ENCODE measurements at places on chromosomes 7 and 10.
A peak's percentile ranks its signal among the peaks of the same experiment; 100 is the strongest.

DNA sequence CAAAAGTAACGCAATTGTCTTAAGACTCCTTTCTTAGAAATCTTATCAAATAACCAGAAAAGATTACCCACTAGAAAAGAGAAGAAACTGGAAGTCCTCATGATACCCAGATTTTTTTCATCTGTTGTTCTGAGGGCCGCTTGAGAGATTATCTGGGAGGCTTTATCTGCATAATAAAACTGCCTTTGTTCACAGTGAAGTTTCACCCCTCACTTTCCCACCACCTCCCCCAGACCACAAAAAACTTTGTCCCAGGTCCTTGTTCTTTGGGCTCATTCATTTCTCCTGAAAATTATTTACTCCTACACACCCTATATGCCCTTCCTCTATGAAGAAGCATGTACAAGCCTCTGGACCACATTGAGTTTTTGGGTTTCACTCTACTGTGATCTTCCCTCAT is 745.1 kb upstream of the COBL start:
- DNase-seq: no peak

- DNase-seq: no peak
Observed at GRCh38 chr10:77291596-77292505, 345.8 kb downstream of the KCNMA1 start.

- no peak for DNase-seq
Observed at GRCh38 chr7:98569691-98570337, 47.3 kb upstream of the NPTX2 start.

- peak; percentile 16 for DNase-seq
Observed at GRCh38 chr10:89001024-89001728, 10.6 kb downstream of the FAS start.

GRCh38 chr10:1659221-1659791 is 78.0 kb downstream of the ADARB2 start:
- DNase-seq: no peak

DNA sequence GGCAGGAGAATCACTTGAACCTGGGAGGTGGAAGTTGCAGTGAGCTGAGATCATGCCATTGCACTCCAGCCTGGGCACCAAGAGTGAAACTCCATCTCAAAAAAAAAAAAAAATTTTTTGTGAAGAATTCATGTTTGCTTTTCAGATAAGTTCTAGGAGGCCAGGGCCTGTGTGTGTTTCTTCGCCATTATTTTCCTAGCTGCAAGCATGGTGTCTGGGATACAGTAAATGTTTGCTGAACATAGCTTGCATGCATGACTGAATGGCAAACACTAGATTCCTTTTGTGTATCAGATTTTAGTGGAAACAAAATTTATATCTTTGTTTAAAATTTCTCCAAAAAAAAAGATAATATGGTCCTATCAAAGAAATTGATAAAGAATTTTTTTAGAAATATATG is 9.7 kb upstream of the MACC1 start:
- DNase-seq: no peak

- DNase-seq: peak; percentile 7
Observed at GRCh38 chr7:151304856-151305255, 36.8 kb upstream of the NUB1 start.

DNA sequence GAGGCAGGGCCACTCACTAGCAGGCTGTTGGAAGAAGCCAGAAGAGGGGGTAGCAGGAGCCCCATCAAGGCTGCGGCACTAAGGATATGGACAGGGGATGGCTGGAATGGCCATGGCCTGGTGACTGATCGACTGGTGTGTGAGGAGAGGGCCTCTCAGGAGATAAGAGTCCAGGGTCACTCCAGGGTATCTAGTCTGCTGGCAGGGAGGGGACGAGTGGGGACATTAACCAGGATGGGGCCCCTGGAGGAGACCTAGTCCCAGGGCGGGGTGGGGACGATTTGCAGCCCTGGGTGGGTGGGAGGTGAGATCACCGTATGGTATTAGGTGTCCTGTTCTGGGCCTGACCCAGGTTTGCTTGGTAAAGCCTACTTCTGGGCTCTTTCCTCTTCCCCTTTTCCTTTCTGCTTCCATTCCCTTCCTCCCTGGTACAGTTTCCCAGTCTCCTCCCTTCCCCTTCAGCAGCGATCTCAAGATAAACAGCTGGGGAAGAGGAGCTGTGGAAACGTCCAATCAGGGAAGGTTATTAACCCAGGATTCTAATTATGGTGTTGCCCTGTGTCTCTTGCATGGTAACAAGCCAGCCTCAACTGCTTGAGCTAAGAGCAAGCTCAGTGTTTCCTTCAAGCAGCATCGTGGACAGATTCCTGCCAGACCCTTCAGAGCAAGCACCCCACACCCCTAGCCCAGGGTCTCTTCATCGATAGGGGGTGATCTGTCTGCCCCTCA is 233.2 kb downstream of the RPS24 start:
- DNase-seq: no peak

DNA sequence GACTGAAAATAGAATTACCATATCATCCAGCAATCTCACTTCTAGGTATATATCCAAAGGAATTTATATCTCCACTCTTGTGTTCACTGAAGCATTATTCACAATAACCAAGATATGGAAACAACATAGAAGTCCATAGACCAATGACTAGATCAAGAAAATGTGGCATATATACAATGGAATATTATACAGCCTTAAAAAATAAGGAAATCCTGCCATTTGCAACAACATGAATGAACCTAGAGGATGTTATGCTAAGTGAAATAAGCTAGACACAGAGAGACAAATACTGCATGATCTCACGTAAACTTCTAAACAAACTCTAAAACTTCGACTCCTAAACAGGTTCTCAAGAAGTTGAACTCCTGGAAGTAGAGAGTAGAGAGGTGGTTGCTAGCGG is 254.5 kb downstream of the SKIDA1 start:
- DNase-seq: no peak

GRCh38 chr7:154183482-154183881 is 131.3 kb downstream of the DPP6 start:
- no peak for DNase-seq

- DNase-seq: no peak
Observed at GRCh38 chr10:43843321-43844101, 194.8 kb upstream of the ZNF32 start.

GRCh38 chr10:97466755-97467154 is 20.8 kb downstream of the ZDHHC16 start:
- DNase-seq: no peak

GRCh38 chr7:2151801-2152612 is 80.7 kb downstream of the MAD1L1 start:
- DNase-seq: no peak

DNA sequence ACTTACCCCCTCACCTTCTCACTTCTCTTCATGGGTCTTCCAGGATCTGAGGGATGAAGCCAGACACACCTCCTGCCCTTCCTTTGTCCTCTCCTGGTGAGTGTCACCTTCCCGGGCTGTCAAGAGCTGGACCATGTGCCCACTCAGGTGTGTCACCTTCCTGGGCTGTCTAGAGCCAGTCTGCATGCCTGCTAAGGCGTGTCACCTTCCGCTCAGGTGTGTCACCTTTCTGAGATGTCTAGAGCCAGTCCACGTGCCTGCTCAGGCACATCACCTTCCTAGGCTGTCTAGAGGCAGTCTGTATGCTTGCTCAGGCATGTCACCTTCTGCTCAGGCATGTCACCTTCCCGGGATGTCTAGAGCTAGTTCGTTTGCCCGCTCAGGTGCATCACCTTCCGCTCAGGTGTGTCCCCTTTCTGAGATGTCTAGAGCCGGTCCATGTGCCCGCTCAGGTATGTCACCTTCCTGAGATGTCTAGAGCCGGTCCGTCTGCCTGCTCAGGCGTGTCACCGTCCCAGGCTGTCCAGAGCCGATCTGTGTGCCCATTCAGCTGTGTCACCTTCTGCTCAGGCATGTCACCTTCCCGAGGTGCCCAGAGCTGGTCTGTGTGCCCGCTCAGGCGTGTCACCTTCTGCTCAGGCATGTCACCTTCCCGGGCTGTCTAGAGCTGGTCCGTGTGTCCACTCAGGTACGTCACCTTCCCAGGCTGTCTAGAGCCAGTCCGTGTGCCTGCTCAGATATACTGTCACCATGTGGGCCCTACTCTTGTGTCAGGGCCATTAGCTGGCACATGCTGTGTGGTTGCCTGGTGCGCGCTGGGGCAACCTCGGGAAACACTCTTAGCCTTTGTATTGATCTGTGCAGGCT is 245.3 kb downstream of the EBF3 start:
- no peak for DNase-seq

- DNase-seq: no peak
Observed at GRCh38 chr10:130686689-130687300, 550.6 kb downstream of the GLRX3 start.

DNA sequence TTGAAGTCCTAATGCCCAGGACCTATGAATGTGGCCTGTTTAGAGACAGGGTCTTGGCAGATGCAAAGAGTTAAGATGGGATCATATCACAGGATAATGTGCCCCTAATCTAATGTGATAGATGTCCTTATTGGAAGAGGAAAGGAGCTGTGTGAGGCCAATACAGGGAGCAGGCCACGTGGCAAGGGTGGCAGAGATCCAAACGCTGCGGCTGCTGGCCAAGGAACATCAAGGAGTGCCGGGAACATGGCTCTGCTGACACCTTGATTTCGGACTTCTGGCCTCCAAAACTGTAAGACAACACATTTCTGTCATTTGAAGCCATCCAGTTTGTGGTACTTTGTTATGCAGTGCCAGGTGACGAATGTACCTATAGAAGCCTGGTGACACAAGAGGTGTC is 37.7 kb upstream of the EZH2 start:
- DNase-seq: no peak

- DNase-seq: no peak
Observed at GRCh38 chr7:143503261-143503660, 25.6 kb downstream of the TAS2R41 start.

DNA sequence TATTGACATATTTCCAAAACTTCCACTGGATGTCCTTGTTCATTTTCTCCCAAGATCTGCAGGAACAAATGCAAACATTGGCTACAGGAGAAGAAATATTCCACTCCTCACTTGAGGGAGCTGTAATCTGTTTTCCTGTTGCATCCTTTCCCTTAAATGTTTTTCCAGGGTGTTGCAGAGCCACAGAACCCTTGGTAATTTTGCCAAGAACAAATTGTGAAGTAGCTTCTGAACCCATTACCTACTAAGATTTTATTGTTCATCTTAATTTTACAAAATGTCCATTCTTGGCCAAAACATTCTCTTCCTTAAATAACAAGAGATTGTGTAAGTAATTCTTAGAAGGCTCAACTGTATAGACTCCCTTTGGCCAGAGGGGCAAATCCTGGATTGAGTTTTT is 177.0 kb downstream of the GNAT3 start:
- no peak for DNase-seq

GRCh38 chr10:4825868-4826791 is at the start of gene AKR1E2:
TSS of gene AKR1E2 (plus strand) at chr10:4826207. CDS start at chr10:4826325, 118 bp downstream.
- DNase-seq: peak; percentile 39

DNA sequence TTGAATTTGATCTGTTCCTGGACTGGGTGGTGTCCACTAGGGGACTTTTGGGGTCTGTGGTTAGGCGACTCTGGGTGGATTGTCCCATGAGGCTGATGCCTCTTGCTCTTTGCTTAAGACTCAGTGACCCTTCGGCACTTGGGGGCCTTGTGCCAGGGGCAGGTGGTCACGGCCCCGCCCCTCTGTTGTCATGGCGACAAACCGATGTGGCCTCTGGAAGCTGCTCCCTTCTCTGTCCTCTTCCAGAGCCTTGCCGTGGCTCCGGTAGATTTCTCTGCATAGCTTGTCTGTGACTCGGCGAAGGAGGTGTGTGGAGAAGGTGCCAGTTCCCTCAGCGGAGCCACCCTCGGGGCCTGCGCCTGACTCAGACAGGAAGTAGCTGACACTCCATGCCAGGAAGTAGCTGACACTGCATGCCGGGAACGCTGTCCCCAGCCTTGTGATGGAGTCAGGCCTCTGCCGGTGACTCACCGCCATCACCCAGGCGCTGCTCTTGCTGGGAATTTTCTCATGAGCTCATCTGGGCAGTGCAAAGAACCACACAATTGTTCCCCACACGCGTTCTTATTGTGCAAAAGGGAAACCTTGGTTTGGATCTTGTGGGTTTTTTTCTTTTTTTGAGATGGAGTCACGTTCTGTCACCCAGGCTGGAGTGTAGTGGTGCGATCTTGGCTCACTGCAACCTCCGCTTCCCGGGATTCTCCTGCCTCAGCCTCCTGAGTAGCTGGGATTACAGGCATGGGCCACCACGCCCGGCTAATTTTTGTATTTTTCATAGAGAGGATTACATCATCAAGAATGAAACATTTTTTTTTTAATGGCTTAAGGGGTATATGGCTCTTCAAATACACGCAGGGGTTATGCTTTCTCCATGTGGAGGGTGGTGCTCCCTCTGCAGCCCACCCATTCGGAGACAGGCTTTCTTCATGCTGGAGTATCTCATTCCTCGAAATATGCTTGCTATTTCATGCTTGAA is 72.6 kb downstream of the PFKFB3 start:
- peak; percentile 82 for DNase-seq

DNA sequence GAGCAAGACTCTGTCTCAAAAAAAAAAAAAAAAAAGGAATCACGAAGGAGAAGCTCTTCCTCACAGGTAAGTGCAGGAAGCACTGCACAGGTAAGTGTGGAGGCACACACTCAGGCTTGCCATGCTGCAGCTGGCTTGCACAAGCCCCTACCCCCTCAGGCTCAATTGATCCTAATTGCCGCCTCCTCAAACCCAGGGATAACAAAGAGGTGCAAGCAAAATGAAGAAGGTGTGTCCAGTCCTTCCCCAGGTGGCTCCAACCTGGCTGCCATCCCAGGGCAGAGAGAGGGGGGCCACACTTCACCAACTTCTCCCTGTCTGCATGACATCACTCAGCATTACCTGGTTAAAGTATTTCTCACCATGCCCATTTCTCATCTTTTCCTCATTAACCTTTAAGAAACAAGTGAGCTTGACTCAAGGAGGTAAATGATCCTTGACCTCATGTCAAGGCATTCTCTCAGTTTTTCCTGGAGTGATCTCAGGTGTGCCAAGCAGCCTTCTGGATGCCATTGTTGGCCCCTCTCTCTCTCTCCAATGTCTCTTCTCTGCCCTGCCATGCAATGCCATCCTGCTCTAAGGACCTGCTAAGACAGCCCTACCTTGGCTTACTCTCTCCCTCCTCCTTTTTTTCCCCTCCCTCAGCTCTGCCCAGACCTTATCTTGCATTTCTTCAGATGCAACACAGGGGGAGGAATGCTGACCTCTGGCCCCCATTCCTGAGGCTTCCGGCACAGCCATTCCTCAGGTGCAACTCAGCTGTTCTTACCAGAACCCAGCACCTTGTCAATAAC is 13.0 kb upstream of the TRPV6 start:
- no peak for DNase-seq

GRCh38 chr7:142793156-142793555 is 22.4 kb downstream of the PRSS2 start:
- DNase-seq: no peak

DNA sequence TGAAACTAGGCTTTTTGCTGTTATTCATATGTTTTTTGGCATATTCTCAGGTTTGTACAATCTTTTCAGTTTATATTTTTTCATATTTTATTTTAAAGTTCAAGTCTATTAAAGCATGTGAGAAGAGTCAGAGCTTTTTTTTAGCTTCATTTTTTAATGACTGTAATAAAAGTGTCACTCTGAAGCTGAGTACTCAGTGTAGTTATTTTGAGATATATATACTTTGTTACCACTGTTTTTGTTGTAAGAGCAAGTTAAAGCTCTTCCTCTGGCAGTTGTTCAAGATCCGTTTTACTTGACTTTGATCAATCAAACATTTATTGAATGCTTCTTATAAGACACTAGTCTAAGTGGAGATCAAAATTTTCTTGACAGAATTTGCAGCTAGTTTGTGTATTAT is 37.5 kb downstream of the CASD1 start:
- no peak for DNase-seq

All from GM10248 (cell line).